Nephron progenitor cell (in vitro differentiated cells): ENCODE measurements at places on chromosomes 6 and 20.

DNA sequence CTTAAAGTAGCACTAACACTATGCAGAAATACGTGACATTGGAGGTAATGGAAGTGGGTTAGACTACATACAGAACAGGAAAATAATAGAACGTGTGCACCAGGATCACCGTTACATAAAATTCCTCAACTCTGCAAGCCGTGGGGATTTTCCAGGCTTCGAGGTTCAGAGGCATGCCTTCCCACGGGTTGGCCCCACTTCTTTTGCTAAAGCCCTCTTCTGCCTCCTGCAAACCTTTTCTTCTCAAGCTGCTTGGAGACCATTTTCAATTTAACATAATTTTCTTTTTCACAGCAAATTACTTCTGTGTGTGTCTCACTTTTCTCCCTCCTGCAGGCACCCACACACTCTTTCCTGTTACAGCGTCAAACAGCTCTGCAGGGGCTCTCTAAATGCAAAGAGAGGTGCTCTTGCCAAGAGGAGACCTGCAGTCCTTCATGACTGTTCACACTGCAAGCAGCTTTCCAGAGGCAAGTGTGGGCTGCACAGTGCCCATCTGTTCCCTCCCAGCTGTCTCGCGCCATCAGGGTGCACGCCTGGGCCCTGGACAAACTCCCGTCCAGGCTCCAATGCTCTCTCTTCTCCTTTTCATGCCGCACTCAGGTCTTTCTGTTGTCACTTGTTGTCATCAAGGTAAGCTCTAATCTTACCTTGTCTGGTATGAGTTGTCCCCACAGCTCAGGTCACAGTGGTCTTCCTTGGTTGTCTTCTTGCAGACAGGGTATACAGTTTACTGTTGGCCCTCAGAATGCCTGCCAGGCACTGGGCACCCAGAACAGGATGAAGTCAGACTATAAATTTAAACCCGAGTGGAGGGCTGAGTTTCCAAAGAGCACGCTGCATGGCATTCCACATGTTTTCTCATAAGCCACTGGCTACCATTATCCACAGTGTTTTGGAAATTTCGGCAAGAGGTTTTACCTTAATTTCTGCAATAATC is 164.8 kb upstream of the GGTLC1 start:
- no peak for DNase-seq

- DNase-seq: no peak
These were observed 253.2 kb downstream of the BMP7 start for GRCh38 chr20:57013217-57013616.

GRCh38 chr6:100503043-100503705 is 38.5 kb upstream of the SIM1 start:
- no peak for DNase-seq

DNA sequence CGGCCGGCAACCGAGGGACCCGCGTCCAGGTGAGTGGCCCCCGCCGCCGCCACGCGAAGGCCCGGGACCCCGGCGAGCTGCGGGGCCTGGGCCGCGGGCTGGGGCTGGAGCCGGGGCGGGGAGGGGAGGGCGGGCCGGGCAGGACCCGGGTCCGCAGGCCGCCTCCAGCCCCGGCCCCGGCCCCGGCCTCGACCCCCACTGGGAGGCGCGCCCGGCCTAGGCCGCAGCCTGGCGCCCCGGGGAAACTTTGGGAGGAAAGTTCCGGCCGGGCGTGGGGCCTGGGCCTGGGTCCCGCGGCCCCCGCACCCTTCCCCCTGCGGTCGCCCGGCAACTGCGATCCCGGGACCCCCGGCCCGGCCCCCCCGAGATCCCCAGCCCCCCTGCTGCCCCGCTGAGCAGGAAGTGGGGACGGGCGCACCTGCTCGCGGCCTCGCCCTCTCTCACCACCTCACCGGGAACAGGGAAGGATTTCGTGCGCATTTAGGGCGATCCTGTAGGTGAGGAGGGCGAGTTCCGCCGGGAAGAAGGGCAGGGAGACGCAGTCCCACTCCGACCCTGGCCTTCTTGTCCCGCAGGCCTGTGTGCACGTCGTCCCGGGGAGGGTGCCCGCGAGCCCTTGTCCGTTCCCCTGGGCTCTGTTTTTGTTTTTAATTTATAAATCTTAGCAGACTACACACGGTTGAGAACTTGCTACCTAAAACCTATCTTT is 402 bp downstream of the OSBPL2 start:
- DNase-seq: no peak

- no peak for DNase-seq
These were observed 4.7 kb downstream of the GCLC start for GRCh38 chr6:53540129-53540692.
